Right cardiac atrium (tissue), 5 donors: ENCODE measurements at places on chromosomes 5 and 9. TPM values are rescaled to one million over a fixed set of nuclear protein-coding genes. Genes with fewer than 3 reads are reported as not detected.

PCDHB8 gene
- polyA plus RNA-seq: 0.84 TPM

PSMB7 gene
- polyA plus RNA-seq: 203 TPM

LCN12 gene
- 7.0 TPM for polyA plus RNA-seq

DND1 gene
- polyA plus RNA-seq: 0.54 TPM

C9orf153 gene
- polyA plus RNA-seq: 0.18 TPM

PCDHGA6 gene
- polyA plus RNA-seq: 2.2 TPM

ZNF483 gene
- polyA plus RNA-seq: 1.5 TPM

NPDC1 gene
- 69.7 TPM for polyA plus RNA-seq

BHMT2 gene
- polyA plus RNA-seq: 21.8 TPM

GPR151 gene
- polyA plus RNA-seq: not detected

PCDHA7 gene
- polyA plus RNA-seq: 0.02 TPM

LRRC19 gene
- not detected for polyA plus RNA-seq

MEIKIN gene
- 0.20 TPM for polyA plus RNA-seq

IFNA21 gene
- polyA plus RNA-seq: not detected

IRX1 gene
- 0.05 TPM for polyA plus RNA-seq

ITGA2 gene
- 0.50 TPM for polyA plus RNA-seq
